GM04503 (cell line): ENCODE measurements at places on chromosomes 3 and 15.

DNA sequence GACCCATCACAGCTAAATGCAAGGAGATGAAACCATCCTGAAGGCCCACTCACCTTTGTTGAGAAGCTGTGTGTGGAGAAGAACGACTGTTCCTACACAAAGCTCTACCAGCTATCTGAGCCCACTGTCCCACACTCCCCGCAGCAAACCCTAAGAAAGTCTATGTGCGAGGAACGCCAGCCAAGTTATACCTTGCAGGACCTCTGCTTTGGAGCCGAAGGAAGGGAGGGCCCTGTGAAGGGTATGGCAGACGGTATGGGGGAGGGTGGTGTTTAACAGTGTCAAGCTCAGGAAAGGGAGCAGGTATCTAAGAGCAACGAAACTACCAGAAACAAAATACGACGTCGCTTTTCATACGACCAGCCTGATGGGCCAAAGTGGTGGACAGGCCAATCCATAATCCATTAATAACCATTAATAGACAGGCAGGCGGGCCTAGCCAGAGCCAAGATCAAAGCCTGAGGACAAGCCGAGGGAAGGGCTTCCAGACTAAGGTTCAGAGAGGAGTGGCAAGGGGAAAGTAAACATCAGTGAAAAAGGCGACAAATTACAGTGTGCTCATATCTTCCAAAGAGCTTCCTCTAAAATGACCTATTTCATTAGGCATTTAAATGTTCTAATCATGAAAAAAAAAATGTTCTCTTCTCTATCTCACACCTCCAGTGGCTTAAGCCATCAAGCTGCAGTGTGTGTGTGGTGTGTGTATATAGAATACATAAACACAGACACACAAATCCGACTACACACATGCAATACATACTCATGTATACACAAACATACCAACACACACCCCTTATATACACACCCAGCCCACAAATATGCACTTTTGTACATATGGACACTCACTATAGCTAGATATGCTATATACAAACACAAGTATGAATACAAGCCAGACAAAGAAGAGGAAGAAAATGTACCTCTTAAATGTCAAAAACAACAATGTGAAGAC, 43.9 kb downstream of the PTPN23 start:
- no peak for DNase-seq

DNA sequence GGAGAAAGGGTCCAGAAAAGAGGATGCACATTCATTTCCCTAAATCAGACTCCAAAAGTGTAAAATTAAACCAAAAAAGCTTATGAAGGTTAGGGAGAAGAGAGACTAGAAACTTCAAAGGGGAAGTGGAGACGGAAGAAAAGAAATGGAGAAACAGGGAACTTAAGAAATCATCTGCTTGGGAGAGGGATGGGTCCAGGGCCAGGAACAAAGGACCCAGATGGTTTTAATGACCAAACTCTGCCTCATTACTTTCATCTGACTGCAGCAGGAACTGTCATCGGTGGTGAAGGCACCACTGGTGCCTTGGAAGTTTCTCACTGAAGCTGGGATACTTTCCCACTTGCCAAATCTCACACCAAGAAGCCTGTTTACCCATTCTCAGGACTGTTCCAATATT, 70.5 kb upstream of the SLC4A7 start:
- no peak for DNase-seq

DNA sequence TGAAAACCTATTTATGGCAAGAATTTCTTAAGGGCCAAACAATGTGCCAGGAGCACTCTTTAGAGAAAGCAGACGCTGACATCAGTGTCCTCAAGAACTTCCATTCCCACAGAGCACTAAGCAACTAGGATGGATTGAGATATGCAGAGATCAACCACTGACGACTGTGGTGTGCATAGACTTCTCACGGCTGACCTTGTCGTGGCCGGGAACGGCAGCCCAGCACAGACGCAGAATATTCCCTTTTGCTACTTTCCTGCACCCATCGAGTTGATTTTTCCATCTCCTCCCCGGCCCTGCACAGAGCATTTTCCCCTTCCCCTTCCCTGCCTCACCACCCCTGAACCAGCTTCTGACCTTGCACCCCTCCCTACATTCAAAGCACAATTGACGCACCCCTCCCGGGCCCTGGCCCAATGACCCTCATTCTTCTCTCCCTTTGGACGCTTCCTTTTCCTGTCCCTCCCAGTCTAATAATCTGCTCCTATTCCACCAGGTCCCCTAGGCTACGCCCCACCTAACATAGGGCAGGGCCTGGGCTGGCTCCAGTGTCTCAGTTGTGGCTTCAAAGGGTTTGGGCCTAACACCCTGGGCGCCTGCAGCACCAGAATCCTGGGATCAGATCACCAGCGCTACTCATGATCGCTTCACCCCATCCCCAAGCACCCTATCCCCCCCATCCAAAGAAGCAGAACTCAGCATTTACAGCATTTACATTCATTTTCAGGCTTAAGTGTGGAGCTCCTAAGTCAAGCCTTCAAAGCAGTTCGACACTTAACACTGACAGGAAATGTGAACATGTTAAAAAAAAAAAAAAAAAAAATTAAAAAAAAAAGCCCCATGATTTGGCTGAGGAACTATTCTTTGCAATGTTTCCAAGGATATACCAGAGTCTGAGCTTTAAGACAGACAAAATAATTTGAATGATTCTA, 151.2 kb downstream of the FOXP1 start:
- DNase-seq: no peak

DNA sequence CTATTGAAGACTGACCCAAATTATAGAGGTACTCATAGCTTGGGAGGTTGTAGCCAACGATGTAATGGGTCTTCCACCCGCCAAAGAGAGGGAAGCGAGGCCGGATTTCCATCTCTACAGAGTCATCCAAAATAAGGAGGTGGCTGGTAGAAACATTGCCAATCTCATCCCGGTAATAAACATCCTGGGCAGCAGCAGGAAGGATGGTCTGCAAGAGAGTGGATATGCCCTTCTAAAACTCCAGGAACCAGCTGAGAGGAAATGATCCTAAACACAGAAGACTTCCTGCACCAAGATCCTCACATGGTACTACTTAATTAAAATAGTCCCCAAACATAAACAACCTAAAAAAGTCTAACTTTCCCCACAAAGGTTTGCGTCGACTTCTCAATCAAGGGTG, 20.7 kb downstream of the RPN1 start:
- no peak for DNase-seq

DNA sequence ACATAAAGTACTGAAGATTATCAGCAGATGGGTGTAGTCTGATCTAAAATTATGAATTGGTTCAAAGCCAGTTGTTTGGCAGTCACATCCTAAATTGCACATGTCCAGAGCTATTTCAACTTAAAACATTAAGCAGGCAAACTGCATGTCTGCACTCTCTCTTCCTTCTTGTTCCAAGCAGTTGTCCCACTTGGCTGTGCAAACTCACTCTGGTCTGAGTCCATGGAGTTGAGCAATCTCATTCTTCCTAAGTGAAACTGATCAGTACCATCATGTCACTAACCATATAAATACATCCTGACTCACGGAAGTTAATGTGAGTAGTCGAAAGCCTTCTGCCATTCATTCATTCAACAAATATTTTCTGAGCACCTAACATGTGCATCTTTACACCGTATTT, 353.0 kb downstream of the ROBO1 start:
- DNase-seq: peak; percentile 24

DNA sequence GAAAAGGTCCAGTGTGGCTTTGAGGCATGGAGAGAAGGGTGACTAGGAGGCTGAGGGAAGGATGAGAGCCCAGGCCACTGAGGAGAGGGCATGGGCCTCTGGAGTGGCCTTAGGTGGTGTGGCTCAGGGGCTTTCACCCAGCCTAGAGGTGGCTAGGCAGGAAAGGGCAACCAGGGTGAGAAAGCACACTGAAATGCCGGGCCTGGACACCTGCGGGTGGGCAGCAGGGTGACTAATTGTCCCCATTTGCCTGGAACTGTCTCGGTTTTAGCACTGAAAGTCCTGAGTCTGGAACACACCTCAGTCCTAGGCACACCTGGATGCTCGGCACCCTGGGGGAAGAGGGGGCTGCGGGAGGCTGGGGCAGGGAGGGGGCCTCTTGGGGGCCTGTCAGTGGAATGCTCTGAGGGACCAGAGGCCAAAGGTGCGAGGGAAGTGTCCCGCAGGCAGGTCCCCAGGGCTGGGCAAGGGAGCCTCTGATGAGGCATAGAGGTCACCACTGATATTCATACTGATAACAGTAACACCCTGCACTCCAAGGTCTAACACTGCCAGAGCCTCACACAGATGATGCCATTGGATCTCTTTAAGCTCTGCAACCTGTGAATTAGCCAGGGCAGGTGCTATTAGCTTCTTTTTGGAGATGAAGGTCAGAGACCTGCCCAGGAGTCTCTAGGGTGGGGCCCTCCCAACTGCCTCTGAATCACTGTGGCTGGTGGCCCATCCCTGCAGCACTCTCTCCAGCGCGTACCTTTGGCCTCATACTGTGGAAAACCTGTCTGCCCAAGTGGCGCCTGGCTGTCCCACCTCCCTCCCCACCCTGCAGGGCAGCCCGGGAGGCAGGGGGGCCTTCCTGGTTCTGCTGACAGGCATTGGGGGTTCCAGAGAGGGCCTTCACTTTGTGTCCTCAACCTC, 3.0 kb upstream of the PHGR1 start:
- no peak for DNase-seq
